ENCODE measurements at places on chromosomes 5 and 9. TPM values are rescaled to one million over a fixed set of nuclear protein-coding genes. Genes with fewer than 3 reads are reported as not detected.

The GALT gene
- total RNA-seq = 17.3 TPM

The DBH gene
- not detected for total RNA-seq

The FSD1L gene
- total RNA-seq = 6.0 TPM

The TEK gene
- 0.06 TPM for total RNA-seq

The TRPM3 gene
- total RNA-seq = not detected

The CEP78 gene
- 17.0 TPM for total RNA-seq

The GABRB2 gene
- total RNA-seq = not detected

The LRRC19 gene
- not detected for total RNA-seq

The ACTL7A gene
- not detected for total RNA-seq

The PROB1 gene
- total RNA-seq = 0.28 TPM

The ADAMTS6 gene
- total RNA-seq = 0.11 TPM

The TYRP1 gene
- total RNA-seq = 0.14 TPM

The CDKN2A gene
- total RNA-seq = 0.23 TPM

The LHX3 gene
- 0.14 TPM for total RNA-seq

The C5orf58 gene
- total RNA-seq = not detected

The SIMC1 gene
- total RNA-seq = 13.4 TPM

The EDIL3 gene
- 0.31 TPM for total RNA-seq

The RANBP3L gene
- not detected for total RNA-seq

The CXXC5 gene
- total RNA-seq = 20.3 TPM

The SOX30 gene
- total RNA-seq = not detected

The IFNK gene
- total RNA-seq = not detected

The MAMDC2 gene
- 0.43 TPM for total RNA-seq

The ANKRD33B gene
- total RNA-seq = 12.8 TPM

The IL9 gene
- not detected for total RNA-seq

The MRPL41 gene
- 43.8 TPM for total RNA-seq

The TMEFF1 gene
- 1.2 TPM for total RNA-seq

The PCDHA6 gene
- not detected for total RNA-seq

The CKS2 gene
- 407 TPM for total RNA-seq

The BSPRY gene
- total RNA-seq = not detected

The HRCT1 gene
- total RNA-seq = not detected
